ENCODE measurements at places on chromosomes 7 and 10.

DNA sequence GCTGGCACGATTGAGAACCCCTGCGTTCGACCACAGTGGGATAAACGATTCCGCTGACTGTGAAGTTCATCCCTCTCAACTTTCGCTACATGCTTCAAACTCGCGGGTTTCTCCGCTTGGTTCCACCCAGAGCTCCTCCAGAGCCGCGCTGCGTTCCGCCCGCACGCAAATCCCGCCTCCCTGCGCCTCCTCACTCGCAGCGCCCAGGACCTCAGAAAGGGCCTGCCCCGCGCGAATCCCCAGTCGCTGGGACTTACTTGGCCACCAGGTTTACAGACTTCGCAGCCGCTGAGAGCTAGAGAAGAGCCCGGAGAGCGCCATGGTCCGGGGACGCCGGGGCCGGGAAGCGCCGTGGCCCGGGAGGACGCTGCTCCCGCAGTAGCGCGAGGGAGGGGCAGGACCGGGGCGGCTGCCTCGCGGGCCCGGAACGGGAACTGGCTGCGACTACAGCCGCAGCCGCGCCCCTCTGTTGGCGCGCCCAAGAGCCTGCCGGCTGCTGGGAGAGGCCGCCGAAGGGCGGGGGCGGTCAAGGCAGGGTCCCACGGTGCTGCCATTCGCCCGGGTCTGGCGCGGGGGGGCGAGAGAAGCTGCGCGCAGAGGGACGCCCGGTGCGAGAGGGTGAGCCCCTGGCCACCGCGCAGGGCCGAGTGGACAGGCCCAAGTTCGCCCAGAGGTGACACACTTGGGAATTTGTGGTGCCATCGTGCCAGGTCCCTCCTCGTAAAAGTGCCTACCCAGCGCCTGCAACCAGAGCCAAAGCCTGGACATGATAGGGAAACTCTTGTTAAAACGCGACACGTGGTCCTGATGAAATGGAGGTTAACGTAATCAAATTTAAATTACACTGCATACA lies at the start of gene NOD1:
NOD1 (minus strand) TSS at position 436 of the 853 bp plus-strand sequence. CDS start 21,863 bp downstream, outside the sequence.
- DNase-seq = peak; percentile 75

GRCh38 chr7:139453673-139454321 lies 29.7 kb downstream of the KLRG2 start:
- DNase-seq = no peak

- DNase-seq = no peak
Measured at GRCh38 chr7:150665089-150665748, 20.3 kb upstream of the GIMAP2 start.

DNA sequence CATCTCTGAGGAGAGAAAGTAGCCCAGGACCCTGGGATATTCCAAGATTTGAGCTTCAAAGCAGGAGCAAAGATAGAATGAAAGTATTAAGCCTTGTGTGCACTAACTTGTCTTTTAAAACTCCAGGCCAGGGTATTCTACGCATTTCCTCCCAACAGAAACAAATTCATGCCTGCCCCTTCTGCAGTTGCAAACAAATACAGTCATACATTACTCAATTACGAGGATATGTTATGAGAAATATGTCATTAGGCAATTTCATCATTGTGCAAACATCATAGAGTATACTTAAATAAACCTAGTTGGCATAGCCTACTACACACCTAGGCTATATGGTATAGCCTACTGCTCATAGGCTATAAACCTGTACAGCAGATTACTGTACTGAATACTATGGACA lies 154.5 kb upstream of the KIAA1217 start:
- DNase-seq = no peak

GRCh38 chr10:86110156-86110786 lies 256.3 kb downstream of the GRID1 start:
- no peak for DNase-seq

- no peak for DNase-seq
Measured at GRCh38 chr10:80447436-80448190, 6.5 kb upstream of the TSPAN14 start.

DNA sequence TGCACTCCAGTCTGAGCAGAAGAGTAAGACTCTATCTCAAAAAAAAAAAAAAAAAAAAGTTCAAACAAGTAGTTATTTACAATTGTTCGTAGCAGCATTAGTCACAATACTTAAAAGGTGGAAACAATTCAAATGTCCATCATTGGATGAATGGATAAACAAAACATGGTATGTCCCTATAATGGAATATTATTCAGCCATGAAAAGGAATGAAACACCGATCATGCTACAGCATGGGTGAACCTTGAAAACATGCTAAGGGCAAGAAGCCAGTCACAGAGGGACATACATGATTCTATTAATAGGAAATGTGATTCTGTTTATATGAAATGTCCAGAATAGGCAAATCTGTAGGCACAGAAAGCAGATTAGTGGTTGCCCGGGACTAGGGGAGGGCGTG lies 15.9 kb downstream of the DOCK1 start:
- DNase-seq = no peak

DNA sequence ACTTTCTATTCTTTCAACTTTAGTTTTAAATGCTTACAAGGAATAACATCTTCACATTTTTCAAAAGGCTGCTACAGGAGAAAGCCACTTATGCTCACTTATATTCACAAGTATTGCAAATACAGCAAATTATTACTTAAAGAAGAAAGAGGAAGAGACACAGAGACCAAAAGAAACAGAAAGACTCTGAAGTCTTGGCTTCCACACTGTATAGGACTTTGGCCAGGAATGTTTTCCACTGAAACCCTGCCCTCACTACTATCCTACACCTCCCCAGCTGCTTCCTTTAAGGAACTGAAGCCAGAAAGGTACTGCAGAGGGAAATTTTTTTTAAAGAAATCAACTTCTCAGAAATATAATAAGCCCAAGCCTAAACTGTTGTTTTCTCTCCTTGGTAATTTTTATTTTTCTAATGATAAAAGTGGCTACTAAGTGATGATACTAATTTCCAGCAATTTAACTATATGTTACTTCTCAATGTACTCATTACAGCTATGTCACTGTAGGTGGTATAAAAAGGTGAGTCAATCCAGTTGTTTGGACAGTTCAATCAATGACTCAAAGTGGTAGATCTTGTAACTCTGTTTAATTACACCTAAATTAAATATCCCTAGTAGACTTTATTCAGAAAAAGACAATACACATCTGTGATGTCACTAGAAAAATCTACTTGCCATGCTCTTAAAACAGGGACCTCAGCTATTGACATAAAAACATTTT lies 231.6 kb downstream of the GRM8 start:
- DNase-seq = no peak

- no peak for DNase-seq
Measured at GRCh38 chr10:25102147-25102822, 72.5 kb upstream of the GPR158 start.

DNA sequence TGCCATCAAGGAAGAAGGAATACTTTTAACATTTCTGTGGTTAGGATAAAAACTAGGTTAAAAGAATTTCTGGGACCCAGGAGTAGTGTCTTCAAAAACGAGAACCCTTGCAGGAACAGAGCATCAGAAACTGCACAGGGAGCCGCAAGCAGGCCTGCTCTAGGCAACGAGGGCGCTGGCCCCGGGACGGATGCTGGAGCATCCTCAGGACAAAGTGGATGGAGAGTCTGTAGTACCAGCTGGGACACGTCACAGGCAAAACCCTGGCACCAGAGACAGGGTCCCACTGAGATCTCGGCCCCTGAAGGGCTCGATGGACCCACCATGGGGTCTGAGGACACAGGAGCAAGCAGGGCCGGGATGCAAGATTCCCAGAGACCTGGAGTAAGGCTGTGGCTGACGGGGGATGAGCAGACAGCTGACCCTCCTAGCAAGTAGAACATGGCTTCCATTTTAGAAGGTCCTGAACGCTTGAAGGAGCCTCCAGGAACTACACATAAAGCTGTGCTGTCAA lies 106.6 kb downstream of the GALNT11 start:
- no peak for DNase-seq

All from NCI-H526 treated with DMSO at 0.1 percent for 48 hours (cell line).